Ovary (tissue), 10 donors: ENCODE measurements at places on chromosomes 3 and 15. TPM values are rescaled to one million over a fixed set of nuclear protein-coding genes. Genes with fewer than 3 reads are reported as not detected.
A peak's percentile ranks its signal among the peaks of the same experiment; 100 is the strongest.

GRCh38 chr3:179149951-179150350, 1.8 kb downstream of the PIK3CA start:
- no peak for DNase-seq

DNA sequence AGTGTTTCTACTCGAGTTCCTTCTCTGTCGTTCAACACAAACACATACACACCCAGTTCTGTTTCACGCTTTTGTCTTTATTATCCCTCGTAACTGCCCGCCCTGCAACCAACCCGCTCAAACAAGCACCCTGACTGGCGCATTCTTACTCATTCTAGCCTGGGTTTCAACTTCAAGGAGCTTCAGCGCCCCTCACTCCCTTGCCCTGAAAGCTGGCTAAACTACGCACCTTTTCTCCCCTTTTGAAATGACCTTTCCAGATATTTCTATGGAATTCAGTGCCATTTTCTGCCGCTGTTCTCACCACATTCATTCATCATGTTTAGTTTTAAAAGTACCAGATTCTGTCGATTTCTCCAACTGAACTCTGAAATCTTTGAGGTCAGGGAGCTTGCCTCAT, 653 bp upstream of the MFSD1 start:
- peak; percentile 17 for DNase-seq

Gene RAD18
- 6.7 TPM for total RNA-seq

Gene EPHA3
- 6.9 TPM for total RNA-seq

Gene EHHADH
- total RNA-seq = 2.7 TPM

DNA sequence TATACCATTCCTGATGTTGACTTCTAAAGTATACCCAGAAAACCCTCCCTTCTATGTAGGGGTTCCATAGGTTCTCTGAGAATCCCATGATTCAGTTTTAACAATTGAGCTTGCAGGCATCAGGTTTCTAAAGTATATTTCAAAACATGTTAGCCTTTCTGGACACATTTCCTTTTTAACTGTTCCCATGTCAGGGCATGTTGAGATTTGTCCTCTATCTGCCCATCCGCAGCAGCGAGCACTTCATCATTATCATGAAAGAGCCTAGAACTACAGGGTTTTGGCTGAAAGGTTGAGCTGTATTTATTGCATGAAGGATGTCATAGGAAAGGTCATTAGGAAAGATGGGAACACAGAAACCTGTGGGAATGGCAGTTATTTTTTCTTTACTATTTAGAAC, 201.1 kb upstream of the BHLHE40 start:
- no peak for DNase-seq

Gene DUOXA1
- 0.60 TPM for total RNA-seq

GRCh38 chr3:70832089-70832833, 519.8 kb upstream of the MDFIC2 start:
- no peak for DNase-seq

DNA sequence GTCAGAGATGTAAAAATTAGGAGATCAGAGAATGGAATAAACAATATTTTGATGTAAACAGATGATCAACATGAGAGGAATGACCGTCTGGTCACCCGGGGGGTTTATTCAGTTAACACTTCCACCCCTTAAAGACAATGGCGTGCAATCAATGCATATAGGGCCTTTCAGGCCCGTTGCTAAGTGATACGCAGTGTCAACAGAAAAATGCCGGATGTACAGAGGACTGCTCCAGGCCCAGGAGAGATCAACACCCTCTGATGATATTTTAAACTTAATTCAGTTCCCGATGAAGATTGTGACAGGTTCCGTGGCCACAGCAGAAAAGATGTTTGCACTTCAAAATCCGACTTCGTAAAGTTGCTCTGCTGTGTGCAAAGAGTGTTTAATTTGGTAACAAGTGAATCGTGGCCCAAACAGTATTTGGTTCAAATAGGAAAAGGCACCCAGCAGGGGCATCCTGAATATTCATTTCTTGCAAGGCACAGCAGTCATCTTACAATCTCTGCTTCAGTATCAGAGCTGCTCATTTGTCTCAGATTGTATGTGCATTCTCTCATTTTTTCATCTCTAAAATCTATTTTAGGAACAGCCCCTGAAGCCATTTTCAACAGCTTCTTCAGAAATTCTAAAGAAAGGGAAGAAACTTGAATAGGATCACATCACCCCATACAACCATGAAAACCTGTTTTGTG, 72.6 kb downstream of the FOXB1 start:
- DNase-seq = no peak
